ENCODE measurements at places on chromosomes 4 and X. TPM values are rescaled to one million over a fixed set of nuclear protein-coding genes. Genes with fewer than 3 reads are reported as not detected.

DNA sequence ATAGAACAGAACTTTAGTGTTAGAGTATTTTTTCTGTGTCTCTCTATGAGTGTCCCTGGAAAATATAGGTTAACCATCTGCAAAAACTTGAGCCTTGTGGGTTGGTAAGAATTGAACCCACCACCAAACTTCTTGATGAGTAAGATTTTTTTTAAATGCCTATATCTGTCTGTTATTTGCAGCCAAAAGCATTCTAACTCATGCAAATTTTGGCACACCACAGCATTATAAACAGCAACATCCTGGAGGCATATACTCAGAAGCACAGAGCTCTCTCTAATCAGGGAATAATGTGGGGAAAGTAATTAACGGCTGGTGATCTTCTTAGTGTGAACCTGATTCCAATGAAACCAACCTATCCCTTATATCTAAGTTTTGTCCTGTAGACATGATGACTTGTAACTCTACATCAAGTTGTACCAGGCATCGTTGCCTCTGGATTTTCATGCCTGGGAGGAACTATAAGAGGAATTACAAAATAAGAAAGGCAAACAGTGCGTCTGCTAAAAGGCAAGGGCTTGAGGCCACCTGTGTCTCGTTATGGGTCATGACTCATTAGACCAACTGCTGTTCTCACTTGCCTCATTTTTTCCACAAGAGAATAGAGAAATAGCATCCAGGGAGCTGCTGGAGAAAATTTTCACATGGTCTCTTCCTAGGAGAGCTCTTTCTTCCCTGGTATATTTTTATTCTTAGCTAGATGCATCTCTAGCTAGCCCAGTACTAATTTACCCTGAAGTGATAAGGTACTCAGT lies 202.4 kb downstream of the CHIC2 start:
- no peak overlapping the region for H3K27ac ChIP-seq
- no peaks in the 10 kb centered on the region for H3K27me3 ChIP-seq
- H3K4me3 ChIP-seq = no peak overlapping the region
- no peaks in the 10 kb centered on the region for H3K36me3 ChIP-seq

DNA sequence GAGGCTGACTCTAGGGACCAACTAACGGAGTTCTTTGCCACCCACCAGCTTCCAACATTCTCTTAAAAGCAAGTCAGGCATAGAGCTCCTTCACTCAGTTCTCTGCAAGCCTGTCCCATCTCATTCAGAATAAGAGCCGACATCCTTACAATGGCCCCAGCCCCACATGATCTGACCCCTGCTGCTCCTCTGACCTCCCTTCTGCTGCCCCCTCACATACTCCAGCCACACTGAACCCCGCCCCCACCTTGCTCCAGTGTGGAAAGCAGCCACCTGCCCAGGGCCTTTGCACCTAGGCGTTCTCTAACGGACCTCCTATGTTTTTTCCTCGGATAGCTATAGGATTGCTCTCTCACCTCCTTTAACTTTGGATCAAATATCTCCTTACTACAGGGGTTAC lies 143.2 kb upstream of the ETNPPL start:
- H3K27me3 ChIP-seq = no peaks in the 10 kb centered on the region
- DNase-seq = no peak
- no peak overlapping the region for H3K4me3 ChIP-seq
- H3K27ac ChIP-seq = no peak overlapping the region

Gene FAM184B
- total RNA-seq = 0.59 TPM

DNA sequence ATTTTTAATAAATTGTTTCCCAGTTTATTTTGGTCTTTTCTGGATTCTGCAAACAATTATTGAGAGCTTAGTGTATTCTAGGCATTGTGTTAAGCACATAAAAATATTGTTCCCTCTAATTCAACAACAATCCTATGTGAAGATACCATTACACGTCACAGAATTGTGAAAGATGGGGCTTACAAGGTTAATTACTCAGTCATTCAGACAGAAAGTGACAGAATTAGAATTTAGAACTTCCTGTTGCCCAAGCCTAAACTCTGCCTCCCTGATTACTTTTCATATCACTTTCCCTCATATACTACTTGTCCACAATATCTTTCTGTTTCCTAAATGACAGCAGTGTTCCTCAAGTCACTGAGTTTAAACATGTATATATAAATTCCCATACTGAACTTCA lies 186.7 kb upstream of the VEGFC start:
- H3K36me3 ChIP-seq = no peaks in the 10 kb centered on the region
- H3K27me3 ChIP-seq = no peaks in the 10 kb centered on the region
- no peak overlapping the region for H3K27ac ChIP-seq
- H3K4me1 ChIP-seq = no peaks in the 10 kb centered on the region

GRCh38 chr4:173001571-173001970 lies 167.0 kb upstream of the GALNT7 start:
- DNase-seq = no peak
- H3K36me3 ChIP-seq = no peaks in the 10 kb centered on the region
- no peak overlapping the region for H3K4me3 ChIP-seq
- no peak overlapping the region for H3K27ac ChIP-seq

GRCh38 chrX:143455046-143455445 lies 62.2 kb downstream of the SPANXN3 start:
- H3K4me3 ChIP-seq = no peak overlapping the region
- H3K36me3 ChIP-seq = no peaks in the 10 kb centered on the region
- no peak for DNase-seq

DNA sequence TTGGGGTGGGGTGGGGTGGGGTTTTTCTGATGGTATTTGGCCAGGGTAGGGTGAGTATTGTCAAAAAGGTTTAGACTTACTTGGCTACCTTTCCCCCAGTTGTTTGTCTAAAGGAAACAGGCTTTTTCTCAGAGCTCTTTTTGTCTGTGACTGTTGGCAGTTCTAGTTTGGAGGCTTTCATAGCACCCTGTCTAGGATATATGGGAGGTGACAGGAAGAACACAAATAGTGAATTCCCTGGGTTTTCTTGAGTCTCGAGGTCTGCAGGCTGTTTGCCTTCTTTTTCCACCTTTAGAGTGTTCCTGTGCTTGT lies 13.5 kb downstream of the RPS6KA3 start:
- H3K36me3 ChIP-seq = no peaks in the 10 kb centered on the region
- no peaks in the 10 kb centered on the region for H3K4me1 ChIP-seq
- H3K4me3 ChIP-seq = no peak overlapping the region
- H3K27me3 ChIP-seq = no peaks in the 10 kb centered on the region
- H3K27ac ChIP-seq = no peak overlapping the region

- H3K27me3 ChIP-seq = no peaks in the 10 kb centered on the region
- H3K4me1 ChIP-seq = no peaks in the 10 kb centered on the region
- H3K4me3 ChIP-seq = no peak overlapping the region
- DNase-seq = no peak
Observed at GRCh38 chr4:168059251-168059650, 33.1 kb upstream of the ANXA10 start.

- no peaks in the 10 kb centered on the region for H3K4me1 ChIP-seq
- no peak overlapping the region for H3K4me3 ChIP-seq
- no peak for DNase-seq
Observed at GRCh38 chr4:120722655-120723054, 199.9 kb downstream of the PRDM5 start.

Measured in breast epithelium (tissue), 4 donors.